Skin of body (tissue), 3 donors: ENCODE measurements at places on chromosomes 7 and 10. TPM values are rescaled to one million over a fixed set of nuclear protein-coding genes. Genes with fewer than 3 reads are reported as not detected.

The UCN3 gene
- total RNA-seq: not detected

GRCh38 chr7:138276891-138277290, 183.2 kb upstream of the TRIM24 start:
- no peak for DNase-seq

- DNase-seq: no peak
Measured at GRCh38 chr10:49398000-49398861, 2.3 kb upstream of the DRGX start.

DNA sequence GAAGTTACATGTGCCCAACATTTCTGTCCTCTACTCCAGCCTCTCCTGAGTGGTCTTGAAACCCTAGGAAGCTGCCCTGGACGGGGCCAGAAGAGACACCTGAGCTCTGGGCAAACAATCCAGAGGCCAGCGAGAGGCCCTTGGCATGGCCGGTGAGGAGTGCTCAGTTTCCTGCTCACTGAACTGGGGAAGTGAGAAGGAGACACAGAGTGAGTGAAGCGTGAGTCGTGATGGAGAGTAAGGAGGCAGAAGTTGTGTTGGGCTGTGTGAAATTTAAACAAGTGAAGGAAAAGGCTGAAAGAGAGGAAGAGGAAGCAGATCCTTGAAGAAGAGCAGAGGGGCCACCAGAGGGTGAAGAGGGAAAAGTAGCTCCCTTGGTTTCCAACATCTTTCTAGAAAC, 73.2 kb downstream of the WNT2 start:
- no peak for DNase-seq

- peak; percentile 28 for DNase-seq
Measured at GRCh38 chr7:151080067-151080521, 515 bp downstream of the FASTK start.

GRCh38 chr10:123642293-123642692, 23.9 kb upstream of the GPR26 start:
- DNase-seq: no peak

The INMT gene
- total RNA-seq: 5.9 TPM

- DNase-seq: no peak
Measured at GRCh38 chr7:52635021-52635420, 400.4 kb upstream of the POM121L12 start.

The LRRN3 gene
- total RNA-seq: 2.5 TPM

GRCh38 chr7:159095979-159096411, 48.7 kb downstream of the VIPR2 start:
- no peak for DNase-seq

DNA sequence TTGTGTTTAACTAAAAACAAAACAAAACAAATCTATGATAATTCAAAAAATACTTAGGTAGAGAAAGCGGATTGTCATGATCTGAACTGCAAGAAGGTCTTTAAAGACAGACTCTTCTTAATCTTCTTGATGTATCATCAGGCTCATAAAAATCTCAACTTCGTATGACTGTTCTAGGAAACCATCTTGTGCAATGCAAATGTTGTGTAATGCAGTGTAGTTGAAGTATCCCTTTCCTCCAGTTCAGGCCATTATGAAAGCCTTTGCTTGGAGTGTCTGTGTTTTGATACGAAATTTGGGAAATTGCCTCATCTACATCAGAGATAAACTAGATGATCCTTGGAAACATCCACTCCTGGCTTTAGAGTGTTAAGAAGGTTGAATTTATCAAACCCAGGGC, 30.9 kb downstream of the CDK1 start:
- DNase-seq: no peak

- no peak for DNase-seq
Measured at GRCh38 chr7:119664601-119665000, 608.4 kb upstream of the KCND2 start.

The OR6V1 gene
- not detected for total RNA-seq

GRCh38 chr10:63168821-63169462, 35.8 kb downstream of the NRBF2 start:
- no peak for DNase-seq

DNA sequence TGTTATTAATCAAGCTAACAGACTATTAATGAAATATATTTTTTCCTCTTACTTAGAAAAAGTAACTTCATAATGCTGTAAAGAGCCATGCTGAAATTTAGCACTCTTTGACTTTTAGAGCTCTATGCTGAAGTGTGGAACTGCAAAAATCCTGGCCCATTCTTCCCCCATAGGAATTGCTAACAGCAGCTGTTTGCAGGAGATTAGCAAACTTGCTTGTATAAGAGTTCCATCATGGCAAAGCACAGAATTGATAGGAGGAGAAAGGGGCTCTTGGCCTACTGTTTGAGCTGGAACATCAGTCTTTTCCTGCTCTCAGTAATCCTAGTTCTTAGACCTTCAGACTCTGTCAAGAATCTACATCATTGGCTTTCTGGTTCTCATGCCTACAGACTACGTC, 18.3 kb upstream of the GNAT3 start:
- DNase-seq: peak; percentile 57

- DNase-seq: no peak
Measured at GRCh38 chr7:116172353-116172752, 38.0 kb upstream of the TES start.

The ADCY1 gene
- total RNA-seq: 5.7 TPM

The PON1 gene
- total RNA-seq: 0.10 TPM

DNA sequence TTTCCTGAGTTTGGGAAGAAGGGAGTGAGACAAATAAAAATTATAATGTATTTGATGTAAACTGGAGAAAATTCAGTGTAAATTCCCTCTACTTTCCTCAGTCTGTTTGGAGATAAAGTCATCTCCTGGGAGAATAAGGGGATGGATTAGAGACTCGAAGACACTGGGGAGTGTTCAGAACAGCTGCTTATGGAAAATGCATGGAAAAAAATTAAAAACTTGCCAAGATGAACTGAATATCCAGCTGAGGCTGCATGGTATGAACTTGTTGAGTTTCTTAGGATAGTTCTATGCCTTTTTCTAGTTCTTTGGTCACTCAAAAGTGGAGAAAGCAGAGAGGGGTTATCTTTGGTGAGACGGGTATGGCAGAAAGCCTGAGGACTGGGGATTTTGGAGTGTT, 210.5 kb downstream of the BICC1 start:
- peak; percentile 35 for DNase-seq

The FOXP2 gene
- total RNA-seq: 12.5 TPM

The HDAC9 gene
- 28.2 TPM for total RNA-seq

The AGR3 gene
- total RNA-seq: not detected

The NEBL gene
- 29.3 TPM for total RNA-seq

The FRMD4A gene
- 33.3 TPM for total RNA-seq

- DNase-seq: no peak
Measured at GRCh38 chr10:95300022-95300539, 9.3 kb upstream of the PDLIM1 start.

GRCh38 chr10:114870486-114870885, 48.9 kb downstream of the FHIP2A start:
- DNase-seq: peak; percentile 16

DNA sequence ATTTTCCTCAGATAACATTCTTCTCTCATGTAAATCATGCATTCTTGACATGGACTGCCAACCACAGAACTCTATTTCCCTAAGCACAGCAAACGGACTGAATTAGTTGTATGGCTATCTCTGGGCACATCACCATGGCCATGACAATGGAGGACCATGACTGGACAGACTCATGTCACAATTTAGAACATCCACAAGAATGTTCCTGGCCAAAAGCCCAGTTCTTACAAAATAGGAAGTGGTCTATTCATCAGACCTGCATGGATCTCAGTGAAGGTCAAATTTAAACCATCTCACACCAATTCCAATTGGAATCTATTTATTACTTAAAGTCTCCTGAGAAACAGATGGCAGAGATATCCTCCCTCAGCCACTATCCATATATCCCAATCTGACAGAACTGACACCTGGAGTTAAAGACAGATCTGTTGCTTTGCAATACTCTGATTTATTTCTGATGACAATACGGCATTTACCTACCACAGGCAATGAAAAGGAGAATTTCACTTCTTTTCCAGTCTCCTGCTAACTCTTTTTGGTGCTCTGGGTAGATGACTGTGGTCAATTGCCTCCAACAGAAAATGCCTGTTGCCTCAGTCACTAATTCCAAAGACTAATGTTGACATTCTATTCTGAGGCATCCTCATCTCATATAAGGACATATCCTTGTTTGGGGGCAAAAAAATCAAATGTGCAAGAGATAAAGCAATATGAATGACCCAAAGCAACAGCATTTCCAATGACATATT, 254.8 kb downstream of the HTR7 start:
- no peak for DNase-seq

GRCh38 chr7:140557809-140558518, 78.7 kb upstream of the MKRN1 start:
- no peak for DNase-seq

DNA sequence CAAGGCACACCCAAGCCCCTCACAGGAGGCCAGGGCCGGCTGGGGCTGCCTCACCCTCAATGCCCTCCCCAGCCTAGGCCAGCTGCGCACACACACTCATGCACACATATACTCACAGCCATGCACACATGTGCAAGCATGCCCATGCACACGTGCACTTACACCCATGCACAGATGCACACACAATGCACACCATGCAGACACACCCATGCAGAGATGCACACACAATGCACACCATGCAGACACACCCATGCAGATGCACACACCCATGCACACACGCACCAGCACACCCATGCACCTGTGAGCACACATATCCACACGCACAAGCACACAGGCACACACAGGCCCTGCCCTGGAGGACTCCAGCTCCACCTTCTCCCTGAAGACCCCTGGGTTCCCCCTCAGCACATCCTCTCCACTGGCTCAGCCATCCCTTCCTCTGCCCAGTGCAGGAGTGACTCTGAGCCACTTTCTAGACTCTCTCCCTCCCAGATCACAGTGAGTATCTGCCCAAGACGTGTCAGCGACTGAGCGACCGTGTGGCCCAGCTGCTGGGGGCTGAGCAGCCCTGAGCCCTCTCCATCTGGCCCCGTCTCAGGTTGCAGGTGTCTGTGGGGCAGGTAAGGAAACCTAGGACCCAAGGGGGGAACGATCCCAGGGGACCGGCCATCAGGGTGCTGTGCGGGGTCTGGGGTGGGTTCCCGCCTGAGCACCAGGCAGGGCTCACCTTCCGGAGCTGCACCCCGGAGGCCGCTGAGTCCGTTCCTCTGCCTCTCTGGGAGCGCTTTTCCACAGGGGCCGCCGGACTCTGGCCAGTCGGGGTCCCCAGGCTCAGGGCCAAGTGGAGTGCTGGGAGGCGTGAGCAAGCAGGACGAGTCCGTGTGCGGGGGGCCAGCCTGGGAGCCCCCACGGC, 25.8 kb downstream of the AP5Z1 start:
- DNase-seq: no peak

GRCh38 chr10:86388119-86388704, 21.6 kb upstream of the GRID1 start:
- no peak for DNase-seq

GRCh38 chr10:112827086-112827485, 123.0 kb upstream of the TCF7L2 start:
- no peak for DNase-seq

- DNase-seq: no peak
Measured at GRCh38 chr7:50835156-50835555, 52.5 kb upstream of the GRB10 start.

GRCh38 chr7:10634239-10634638, 339.4 kb upstream of the PHF14 start:
- no peak for DNase-seq

DNA sequence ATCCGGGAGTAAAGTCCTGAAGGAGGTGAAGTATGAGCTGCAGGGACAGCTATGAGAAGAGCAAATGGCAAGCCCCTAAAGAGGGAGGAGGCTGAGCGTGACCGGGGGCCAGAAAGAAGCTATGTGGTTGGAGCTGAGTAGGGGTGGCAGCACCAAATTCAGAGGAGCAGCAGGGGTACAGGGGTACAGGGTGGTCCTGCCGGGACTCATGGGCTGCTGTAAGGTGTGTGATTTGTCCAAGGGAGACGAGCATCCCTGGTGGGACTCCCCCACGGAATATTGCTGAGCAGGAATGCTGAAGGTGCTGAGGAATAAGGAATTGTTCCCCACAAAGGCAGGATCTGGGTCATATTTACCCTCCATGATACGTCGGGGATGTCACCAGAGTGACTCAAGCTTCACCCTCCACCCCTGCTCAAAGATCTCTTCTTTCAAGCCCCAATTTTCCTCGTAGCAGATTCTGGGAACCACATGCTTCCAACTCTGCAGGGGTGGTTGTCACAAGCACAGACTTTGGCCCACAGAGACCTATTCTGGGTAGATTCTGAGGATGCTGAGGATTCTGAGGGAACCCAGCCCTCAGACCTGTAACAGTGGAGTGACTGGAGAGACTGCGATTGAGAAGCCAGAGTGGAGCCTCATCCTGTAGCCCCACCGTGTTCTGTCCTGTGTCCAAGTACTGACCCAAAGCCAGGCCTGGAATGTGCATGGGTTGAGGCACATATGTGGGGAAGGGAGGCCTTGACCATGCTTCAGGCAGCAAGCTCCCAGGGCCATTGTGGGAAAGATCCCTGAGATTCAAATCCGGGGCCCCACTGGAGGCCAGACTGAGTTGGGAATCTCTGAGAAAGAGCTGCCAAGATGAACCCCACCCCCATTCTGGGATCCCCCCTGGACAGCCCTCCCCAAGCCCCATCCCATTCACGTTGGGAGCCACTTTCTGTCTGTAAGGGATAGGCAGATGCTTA, 4.2 kb downstream of the SFTPD start:
- no peak for DNase-seq

DNA sequence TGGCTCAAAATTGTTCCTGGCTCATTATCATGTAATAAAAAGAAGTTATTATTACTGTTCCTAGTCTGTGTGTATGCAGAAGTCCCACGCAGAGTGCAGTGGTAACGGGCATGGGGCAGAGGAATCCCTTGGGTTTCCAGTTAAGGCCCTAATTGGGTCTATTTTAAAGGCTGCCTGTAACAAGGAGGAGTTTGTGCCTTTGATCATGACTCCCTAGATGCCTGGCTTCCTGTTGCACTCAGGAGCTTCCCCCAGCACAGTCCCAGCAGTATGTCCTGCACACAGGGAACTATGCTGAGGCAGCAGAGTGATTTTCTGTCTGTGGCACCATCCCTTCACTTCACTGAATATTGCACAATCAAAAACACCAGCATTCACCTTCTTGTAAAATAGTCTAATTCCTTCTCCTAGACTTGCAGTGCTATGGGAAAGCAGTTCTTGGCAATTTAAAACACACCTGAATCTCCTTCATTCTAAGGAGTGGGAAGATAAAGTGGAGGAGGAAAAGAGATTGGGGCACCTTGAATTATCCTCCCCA, 22.9 kb downstream of the SORCS1 start:
- no peak for DNase-seq

DNA sequence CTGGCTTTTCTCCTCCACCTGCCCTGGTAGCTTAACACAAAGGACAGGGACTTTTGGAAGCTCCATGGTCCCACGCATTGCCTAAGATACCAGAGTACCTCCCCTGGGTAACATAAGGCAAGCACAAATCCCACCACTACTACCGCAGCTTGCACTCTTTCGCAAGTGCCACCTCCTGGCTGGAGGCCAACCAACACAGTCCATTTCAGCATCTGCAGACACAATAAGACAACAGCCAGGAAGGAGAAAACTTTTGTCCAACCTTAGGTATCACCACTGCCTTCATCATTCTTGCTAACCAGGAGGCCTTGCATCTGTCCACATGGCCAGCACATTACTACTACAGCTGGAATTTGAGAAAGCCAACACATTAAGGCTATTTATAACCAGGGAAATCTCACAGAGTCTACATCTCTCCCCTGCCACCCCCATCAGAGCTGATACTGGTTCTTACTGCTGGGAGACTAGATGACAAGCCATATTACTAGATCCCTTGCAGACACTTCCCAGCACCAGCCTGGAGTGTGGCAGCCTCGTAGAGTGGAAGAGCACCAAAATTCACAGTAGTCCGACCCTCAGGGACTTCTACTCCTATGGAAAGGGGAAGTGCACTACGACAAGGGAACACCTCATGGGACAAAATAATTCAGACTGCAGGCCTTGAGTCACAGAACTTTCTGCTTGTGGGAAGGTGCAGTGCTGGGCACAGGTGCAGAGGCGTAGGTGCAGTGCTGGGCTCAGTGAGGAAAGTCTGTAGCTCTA, 39.8 kb upstream of the CDK13 start:
- no peak for DNase-seq
